Bronchial epithelial cell (primary cell): ENCODE measurements at places on chromosomes 13 and 19. TPM values are rescaled to one million over a fixed set of nuclear protein-coding genes. Genes with fewer than 3 reads are reported as not detected.

Gene DLEU7
- total RNA-seq = not detected in 2 replicates

Gene SLC17A7
- not detected in 2 replicates for total RNA-seq

Gene CATSPERD
- total RNA-seq = not detected in 2 replicates

Gene SPINT2
- 1,057 and 1,682 TPM in 2 replicates for total RNA-seq

Gene NTF4
- 3.2 and 9.9 TPM in 2 replicates for total RNA-seq

Gene KLC3
- total RNA-seq = 83.5 and 99.5 TPM in 2 replicates

Gene ZNF155
- 8.6 and 9.7 TPM in 2 replicates for total RNA-seq

Gene CAB39L
- 6.6 and 8.6 TPM in 2 replicates for total RNA-seq

Gene CACNG7
- not detected in 2 replicates for total RNA-seq

Gene SHISA7
- not detected in 2 replicates for total RNA-seq
